ENCODE measurements at places on chromosomes 2 and 18.

GRCh38 chr2:105643405-105644173 lies 101.1 kb upstream of the NCK2 start:
- DNase-seq, result no peak

DNA sequence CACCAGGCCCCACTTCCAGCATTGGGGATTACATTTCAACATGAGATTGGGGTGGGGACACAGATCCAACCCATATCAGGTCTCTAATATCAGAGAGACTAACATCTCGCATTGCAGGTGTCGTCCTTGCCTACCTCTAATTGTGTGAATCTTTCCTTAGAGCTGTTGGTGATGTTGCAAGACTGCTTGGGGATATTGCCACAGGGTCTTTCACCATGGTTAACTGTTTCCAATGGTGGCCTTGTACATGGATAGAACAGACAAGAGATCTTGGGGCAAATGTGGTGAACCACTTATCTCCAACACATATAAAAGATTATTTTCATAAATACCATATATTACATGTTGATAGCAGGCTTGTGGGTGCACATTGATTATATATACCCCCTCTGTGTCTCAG lies 270.3 kb upstream of the LINC00305 start:
- DNase-seq, result no peak

- no peak for DNase-seq
Measured at GRCh38 chr2:159265171-159265576, 21.3 kb downstream of the WDSUB1 start.

- no peak for DNase-seq
Measured at GRCh38 chr2:230665263-230665691, 47.4 kb upstream of the CAB39 start.

- DNase-seq, result no peak
Measured at GRCh38 chr2:9093324-9093723, 89.8 kb upstream of the MBOAT2 start.

DNA sequence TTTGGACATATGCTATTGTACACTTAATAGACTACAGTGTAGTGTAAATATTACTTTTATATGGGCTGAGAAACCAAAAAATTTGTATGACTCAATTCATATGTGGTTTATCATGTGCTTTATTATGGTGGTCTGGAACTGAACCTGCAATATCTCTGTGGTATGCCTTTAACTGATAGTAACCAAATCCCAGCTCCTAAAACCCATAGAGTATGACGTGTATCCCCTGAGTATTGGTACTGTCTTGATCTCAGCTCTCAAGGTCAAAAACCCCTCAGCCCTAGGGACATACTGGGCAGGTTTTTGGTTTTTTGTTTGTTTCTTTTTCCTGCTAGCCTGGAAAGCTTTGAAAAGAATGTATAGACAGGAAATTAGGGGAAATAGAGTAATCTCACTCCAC lies 42.2 kb upstream of the ARHGAP15 start:
- DNase-seq, result no peak

- no peak for DNase-seq
Measured at GRCh38 chr18:77658299-77658662, 408.6 kb downstream of the GALR1 start.

GRCh38 chr2:64753399-64753798 lies 99.7 kb upstream of the SERTAD2 start:
- no peak for DNase-seq

GRCh38 chr2:224951723-224952481 lies 90.4 kb downstream of the DOCK10 start:
- DNase-seq, result no peak

DNA sequence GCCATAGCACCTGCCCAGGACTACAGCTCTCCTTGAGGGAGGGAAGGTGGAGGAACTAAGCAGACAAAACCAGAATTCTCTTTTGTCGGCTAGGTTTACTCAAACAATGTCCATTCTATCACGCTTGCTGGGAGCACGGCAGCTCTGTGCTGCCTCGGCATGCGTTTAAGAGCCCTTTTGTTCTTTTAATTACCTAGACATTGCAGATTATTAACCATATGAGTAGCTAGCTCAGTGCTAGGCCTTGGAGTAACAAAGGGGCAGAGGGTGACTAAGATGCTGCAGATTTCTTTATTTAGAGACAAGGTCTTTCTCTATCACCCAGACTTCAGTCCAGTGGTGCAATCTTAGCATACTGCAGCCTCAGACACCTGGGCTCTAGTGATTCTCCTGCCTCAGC lies 11.1 kb downstream of the MSGN1 start:
- no peak for DNase-seq

DNA sequence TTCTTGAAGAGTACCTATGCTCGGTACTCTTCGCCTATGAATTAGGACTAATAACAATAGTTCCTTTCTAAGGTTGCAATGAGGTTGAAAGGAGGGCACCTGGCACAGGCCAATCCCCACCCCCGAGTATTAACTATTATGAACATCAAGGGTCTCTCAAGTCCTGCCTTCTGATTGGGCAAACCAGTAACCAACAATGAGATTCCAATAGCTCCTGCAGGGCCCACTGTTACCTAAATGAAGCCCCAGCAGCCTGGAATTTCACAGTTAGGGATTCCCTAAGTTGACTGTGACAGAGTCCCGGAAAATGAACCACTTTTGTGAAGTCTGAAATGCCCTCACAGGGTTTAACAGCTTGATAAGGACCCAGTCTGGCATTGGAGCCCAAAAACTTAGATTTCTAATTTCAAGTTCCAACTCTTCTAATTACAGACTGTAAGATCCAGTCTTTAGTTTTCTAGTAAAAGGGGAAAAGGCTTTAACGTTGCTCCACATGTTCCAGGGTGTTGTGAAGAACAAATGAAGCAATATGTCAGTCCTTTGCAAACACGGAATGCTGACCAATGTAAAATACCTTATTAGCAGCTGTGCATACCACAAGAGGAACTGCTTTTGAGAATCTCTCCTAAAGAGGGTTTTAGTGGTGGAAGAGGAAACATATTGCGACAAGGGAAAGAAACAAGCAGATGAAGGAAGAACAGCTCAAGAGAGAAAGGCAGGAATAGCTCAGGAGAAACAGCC lies 277.7 kb upstream of the MAP2 start:
- no peak for DNase-seq

- DNase-seq, result no peak
Measured at GRCh38 chr18:57212678-57213077, 65.8 kb downstream of the BOD1L2 start.

DNA sequence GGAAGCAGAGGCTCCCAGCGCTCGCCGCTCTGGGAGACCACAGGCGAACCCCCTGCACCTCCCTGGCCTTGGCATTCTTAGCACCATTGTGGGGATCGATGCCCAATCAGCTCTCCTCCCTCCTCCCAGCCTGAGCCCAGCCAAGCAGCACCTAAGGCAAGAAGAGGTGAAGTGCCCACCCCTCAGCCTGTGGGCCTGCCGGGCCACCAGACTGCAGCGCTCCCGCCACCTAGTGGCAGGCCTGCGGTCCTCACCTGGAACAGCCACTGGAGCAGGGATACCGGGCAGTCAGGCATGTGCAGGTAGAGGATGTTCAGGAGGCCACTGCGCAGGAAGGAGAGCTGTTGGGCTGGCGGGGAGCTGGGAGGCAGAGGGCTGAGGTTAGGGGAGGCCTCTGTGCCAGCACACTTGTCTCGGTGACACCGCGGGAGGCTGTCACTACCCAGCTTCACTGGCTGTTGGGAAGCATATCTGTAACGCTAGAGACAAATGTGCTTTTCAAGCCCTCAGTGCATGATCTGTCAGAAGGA lies 35.2 kb downstream of the FAM178B start:
- no peak for DNase-seq

GRCh38 chr2:63124850-63125249 lies 74.2 kb downstream of the OTX1 start:
- no peak for DNase-seq

- no peak for DNase-seq
Measured at GRCh38 chr2:238857959-238858358, 10.1 kb downstream of the TWIST2 start.

DNA sequence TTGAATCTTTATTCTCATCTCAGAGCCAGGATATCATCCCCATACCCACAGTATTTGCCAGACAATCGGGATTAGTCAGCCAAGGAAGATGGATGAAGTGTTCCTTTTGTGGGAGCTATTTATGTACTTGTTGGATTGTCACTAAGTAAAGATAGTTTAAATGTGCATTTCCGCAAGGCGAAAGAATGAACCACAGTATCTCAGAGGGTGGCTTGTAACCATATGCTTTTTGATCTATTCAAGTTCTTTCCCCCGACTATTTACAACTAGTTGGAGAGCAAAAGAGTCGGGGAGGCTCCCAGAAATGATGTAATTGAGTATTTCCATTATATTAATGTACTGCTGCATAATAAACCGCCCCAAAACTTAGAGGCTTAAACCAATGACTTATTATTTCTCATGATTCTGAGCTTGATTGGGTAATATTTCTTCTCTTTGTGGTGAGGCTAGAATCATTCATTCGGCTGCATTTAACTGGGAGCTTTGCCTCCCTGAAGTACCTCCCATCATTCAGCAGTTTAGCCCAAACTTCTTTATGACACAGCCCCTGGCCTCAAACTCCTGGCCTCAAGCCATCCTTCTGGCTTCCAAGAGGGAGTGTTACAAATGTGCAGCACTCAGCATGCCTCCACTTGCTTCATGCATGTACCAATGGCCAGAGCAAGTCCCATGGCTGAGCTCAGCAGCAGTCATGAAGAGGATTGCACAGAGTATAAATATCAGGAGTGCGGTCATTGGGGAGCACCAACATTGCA lies 423.7 kb downstream of the METTL4 start:
- DNase-seq, result peak; percentile 76

- DNase-seq, result no peak
Measured at GRCh38 chr2:2838548-2838845, 507.4 kb upstream of the MYT1L start.

- DNase-seq, result peak; percentile 62
Measured at GRCh38 chr18:23662309-23663263, at the start of gene ANKRD29. Gene ANKRD29 (minus strand): TSS chr18:23662911. CDS start chr18:23662730, 181 bp downstream.

DNA sequence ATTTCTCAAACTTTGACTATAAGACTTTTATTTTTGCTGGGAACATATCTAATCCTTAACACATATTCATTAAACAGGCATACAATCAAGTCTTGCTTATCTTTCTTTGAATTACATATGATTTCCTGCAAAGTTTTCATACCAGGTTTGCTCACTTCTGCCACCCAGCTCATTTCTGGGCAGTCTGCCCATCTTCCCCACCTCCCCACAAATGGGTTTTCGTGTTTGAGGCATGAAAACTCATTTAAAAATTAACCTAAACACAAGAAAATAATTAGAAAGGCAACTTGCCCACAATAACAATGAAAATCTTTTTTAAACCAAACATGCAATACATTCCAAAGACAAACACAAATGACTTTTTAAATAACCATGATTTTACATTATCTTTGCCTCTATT lies 3.4 kb downstream of the CHST9 start:
- DNase-seq, result no peak

DNA sequence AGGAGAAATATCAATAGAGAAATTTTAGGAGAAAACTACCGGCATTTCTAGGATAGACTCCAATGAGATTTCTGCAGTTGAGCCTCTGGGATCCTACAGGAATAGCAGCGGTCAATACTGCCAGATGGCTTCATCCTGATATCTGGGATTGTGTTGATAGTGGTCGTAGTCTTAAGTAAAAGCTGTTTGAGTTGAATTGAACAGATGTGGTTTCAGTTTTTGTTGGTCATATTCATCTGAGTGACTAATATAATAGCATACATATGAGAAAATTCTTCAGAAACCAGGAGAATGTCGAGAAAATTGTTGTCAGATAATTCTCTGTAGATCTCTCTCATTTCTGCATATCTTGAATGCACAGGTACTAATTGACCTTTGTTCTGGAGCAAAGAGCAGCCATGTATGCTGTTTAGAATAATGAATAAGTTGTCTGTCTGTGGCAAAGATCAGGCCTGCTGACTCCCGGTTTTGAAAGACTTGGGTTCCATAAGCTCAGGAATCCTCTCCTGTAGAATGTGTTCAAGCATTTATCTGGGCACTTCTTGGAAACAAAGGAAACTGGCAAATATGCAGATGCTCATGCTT lies 288.1 kb downstream of the TMX3 start:
- DNase-seq, result no peak

GRCh38 chr18:27843783-27844777 lies 332.9 kb downstream of the CDH2 start:
- DNase-seq, result no peak

GRCh38 chr2:190413421-190413820 lies 5.3 kb downstream of the MFSD6 start:
- DNase-seq, result no peak

- DNase-seq, result no peak
Measured at GRCh38 chr2:168916331-168916675, 15.2 kb downstream of the G6PC2 start.

DNA sequence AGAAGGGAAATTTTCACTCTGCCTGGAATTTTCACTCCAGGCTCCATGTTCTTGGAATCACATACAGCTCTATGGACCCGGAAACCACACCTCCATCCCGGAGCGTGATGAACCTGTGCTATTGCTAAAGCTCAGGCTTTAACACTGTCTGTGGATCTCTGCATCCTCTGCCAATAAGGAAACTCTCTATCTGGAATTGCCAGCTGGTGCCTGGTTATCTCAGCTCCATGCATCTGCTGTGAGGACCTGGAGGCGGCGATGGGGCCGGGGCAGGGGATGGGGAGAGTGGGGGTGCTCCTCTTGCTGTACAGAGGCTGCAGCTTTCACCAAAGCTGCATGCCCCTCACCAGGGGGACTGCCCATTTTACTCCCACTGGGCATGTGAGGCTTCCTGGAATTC lies 754.0 kb upstream of the SOX11 start:
- DNase-seq, result no peak

DNA sequence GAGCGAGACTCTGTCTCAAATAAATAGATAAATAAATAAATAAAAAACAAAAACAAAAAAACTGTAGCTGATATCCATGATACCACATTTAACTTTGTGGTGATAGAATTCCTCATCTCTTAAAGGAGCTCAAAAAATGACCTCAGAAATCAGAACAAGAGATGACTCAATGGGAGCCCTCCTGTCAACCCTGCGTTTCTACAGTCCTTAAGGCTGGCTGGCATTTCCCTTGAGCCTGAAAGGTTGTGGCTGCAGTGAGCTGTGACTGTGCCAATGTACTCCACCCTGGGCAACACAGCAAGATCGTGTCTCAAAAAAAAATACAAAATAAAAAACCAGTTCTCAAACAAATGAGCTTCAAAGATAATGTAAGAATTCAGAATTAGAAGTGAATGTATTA lies 40.4 kb downstream of the CHST9 start:
- no peak for DNase-seq

DNA sequence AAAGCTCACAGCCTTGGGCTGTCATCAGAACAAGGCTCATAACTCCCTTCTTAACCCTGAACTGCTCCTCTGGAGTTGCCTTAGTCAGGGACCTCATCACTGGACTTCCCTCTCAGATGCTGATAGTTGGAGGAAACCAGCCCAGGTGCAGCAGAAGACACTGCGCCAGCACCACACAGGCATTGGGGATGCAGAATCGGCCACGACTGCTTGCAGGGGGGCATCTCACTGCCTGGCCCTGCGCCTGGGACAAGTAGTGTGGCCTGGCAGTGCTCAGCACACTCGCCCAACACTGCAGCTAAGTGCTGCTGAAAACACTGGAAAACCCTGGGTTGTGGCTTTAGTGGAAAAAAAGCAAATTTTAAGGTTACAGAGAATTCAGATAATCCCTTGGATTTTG lies 68.7 kb downstream of the NCK2 start:
- no peak for DNase-seq

GRCh38 chr2:18299423-18300212 lies 260.8 kb downstream of the RDH14 start:
- DNase-seq, result peak; percentile 69

GRCh38 chr2:173119069-173119807 lies 43.6 kb downstream of the MAP3K20 start:
- no peak for DNase-seq
